Lower lobe of right lung (tissue), 2 donors: ENCODE measurements at places on chromosomes 2 and 18. TPM values are rescaled to one million over a fixed set of nuclear protein-coding genes. Genes with fewer than 3 reads are reported as not detected.

DNA sequence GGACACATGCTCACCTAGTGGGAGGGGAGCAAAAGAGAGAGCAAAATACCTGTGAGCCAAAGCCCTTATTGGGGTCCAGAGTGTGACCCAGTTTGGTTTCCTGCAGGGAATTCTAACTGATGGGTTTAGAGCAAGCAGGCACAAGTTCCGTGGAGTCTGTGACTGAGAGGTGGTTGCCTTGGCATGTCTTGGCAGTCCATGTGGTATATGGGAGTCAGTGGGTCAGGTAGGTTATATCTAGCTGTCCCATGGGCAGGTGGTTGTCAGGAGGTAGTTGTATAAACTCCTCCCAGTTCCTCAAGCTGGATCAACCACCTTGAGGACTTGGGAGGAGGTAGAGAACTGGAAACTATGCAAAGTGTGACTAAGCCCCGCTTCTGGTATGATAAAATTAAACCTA, 452.8 kb upstream of the VWC2L start:
- H3K4me3 ChIP-seq: no peak overlapping the region
- H3K27ac ChIP-seq: no peak overlapping the region
- no peaks in the 10 kb centered on the region for H3K27me3 ChIP-seq
- no peak for DNase-seq

The ATP5F1A gene
- 238 TPM for total RNA-seq

GRCh38 chr2:31037058-31037457, 101.2 kb downstream of the GALNT14 start:
- H3K4me1 ChIP-seq: no peaks in the 10 kb centered on the region
- DNase-seq: no peak
- H3K27me3 ChIP-seq: no peaks in the 10 kb centered on the region
- no peak overlapping the region for H3K4me3 ChIP-seq

The OR6B2 gene
- total RNA-seq: not detected

DNA sequence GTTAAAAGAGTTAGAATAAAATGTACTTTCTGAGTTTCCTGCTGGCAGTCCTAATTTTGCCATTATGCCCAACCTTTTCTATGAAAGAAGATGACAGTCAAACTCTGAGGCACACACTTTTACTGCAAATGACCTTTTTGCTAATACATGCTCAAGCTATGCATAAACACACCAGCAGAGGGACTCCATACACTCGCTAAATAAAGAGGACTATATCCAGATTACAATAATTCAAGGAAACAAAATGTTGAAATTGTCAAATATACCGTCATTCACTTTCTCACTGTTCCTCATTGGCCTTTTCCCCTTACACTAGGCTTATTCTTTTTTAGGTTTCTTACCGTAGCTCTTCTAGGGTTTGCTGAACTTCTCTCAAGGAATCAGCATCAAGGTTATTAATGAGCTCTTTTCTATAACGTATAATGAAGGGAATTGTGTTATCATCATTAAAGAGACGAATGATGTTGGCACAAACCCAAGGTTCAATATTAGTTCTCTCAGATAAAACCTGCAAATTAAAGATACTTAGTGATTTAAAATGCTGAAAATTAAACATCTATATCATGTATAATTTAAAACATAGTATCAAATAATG, 25.7 kb downstream of the SRBD1 start:
- DNase-seq: no peak
- no peak overlapping the region for H3K4me3 ChIP-seq
- no peak overlapping the region for H3K27ac ChIP-seq
- H3K4me1 ChIP-seq: peaks cover 6% of the 10 kb centered on the region
- no peaks in the 10 kb centered on the region for H3K27me3 ChIP-seq

DNA sequence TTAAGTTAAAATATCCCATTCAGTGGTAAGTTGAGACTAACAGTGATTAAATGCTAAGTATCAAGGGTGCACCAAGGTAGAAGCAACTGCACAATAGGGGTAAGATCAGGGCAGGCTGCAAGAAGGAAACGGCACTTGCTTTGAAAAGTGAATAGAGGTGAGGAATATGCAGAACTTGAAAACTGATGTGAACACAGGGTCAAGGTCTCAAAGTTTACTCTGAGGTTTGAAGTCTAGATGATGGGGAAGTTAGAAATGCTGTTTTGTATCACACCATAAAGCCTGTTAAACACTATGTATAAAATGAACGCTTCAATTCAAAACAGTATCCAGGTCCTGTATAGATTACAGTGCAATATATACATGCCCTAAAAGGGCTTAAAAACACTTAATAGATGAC, 50.8 kb downstream of the GRB14 start:
- no peaks in the 10 kb centered on the region for H3K4me1 ChIP-seq
- no peak overlapping the region for H3K4me3 ChIP-seq
